ENCODE measurements at places on chromosomes 1 and 21.
A peak's percentile ranks its signal among the peaks of the same experiment; 100 is the strongest.

- no peak for DNase-seq
Measured at GRCh38 chr21:18114810-18115209, 129.8 kb upstream of the CHODL start.

DNA sequence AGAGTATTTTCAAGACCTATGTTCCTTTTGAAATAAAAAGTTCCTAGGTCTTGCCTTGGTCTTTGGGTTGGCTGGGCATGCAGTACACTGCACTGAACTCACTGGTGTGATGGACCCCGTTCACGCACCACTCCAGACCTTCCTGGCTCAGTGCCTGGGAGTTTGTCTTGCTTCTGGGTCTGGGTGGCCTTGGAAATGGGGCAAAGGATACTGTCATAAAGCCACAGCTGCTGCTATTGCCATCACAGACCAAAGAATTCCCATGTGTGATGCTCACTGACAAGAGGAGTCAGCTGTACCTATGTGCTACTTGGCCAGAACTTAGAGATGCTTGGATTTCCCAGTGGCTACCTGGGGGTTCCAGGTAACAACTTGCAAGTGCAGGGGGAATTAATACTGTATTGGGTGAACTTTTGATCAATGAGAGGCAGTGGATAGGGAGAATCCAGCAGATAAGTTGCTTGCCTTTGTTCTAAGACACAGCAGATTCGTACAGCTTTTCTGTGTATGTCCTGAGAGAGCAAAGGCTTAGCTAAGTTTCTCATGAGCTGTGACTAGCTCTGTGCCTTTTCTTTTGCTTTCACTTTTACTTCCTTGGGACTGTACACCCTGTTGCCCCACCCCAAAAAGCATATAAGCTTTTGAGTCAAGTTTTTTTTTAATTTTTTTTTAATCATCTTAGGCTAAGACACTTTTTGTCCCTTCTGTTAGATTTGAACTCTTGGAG, 115.3 kb downstream of the RUNX1 start:
- DNase-seq = no peak

DNA sequence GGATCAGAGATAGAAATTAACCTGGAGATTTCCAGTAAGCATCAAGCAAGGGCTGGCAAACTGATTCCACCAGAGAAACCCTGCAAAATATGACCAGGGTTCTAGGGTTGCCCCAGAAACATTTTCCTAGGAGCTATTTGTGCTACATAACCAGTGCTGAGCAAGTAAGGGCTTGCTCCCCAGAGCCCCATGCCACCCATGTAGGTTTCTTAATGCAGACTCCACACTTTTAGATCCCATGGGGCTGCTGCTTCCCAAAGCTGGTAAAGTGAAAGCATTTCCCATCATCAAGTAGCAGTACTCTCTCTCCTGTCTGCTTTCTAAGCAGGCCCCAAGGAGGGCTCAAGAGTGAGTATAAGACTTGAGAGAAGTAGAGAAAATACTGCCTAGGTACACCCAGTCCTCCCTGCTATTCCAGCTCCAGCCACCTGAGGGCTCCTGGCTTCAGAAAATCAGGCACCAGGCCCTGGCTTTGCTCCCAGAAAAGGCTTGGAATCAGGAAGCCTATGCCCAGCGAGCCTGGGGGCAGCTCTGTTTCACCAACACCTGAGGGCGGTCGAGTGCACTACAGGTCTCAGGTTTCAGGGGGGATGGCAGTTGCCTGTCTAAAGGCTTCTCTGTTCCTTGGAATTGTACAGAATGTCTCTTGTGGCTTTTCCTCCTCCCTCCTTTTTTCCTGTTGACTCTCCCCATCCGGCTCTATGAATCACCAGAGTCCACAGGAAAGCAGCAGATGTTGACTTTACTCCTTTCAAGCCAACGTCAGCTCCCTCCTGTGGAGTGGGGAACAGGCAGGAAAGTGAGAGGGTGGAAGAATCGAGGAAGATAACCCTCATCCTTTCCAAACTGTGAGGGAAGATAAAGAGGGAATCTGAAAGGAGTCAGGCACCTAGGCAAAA, 6.2 kb upstream of the ANKRD35 start:
- DNase-seq = peak; percentile 24

DNA sequence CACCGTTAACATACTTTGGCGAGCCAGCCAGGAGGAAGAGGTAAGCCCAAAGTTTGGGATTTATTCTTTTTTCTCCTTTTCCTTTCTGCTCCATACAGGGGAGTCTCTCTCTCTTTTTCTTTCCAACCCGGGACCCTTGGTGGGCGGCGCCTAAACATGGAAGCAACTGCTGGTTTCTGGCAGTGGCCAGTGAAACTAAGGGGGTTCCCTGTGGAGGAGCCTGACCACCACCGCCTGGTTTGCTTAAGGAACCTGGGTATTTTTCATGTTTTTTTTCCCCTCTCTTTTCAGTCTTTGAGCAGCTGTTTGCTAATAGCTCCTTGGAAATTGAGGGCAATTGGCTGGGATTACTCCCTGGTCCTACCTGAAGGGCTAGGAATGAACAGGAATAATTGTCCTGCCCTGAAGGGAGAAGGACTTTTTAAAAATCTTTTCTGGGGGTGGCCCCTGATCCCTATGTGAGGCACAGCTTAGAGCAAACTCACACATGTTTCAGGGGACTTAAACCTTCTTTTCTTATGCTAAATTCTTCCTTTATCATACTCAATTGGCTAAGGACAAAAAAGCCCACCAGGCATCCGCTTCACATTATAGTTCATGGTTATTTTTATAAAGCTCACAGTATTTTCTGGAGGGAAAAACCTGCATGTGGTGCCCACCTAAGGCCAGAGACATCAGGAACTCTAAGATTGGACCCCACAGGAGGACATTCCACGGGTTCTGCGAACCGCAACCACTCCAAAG, 61.3 kb upstream of the PLD5 start:
- no peak for DNase-seq

DNA sequence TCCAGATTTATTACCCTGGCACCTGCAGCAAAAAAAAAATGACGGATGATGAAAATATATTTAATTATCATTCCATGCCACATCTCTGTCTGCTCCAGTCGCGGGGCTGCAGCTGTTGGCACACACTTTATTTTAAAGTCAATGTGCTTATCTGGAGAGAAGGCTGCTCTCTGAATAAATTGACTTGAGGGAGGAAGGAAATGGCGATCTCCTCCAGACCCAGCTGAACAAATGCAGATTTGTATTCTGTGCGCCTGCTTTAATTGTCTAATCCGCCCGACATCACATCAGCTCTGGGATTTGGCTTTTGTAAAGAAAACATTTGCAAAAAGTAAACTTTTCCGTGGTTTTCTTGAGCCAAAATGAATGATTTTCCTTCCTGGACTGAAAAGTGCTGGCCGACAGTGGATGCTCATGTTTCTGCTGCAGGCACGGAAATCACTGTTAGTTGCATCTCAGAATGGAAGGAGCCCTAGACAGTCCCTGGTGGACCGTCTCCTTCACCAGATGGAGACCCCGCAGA, 150.2 kb downstream of the CAMTA1 start:
- DNase-seq = no peak

- DNase-seq = no peak
Measured at GRCh38 chr1:31535561-31535960, 40.8 kb upstream of the TINAGL1 start.

Data from stimulated activated CD8-positive, alpha-beta memory T cell treated with anti-CD3 and anti-CD28 coated beads, Interleukin-2, amount 100 ng/mL, for 1 hour (primary cell).